Caudate nucleus (tissue), 63 donors: ENCODE measurements at places on chromosomes 16 and 17.

GRCh38 chr17:13925579-13925978 lies 143.7 kb upstream of the COX10 start:
- DNase-seq = no peak

GRCh38 chr17:32610943-32611342 lies 124.2 kb downstream of the CDK5R1 start:
- no peak for DNase-seq

- no peak for DNase-seq
These were observed 27.8 kb upstream of the SLFN13 start for GRCh38 chr17:35476283-35476820.

GRCh38 chr17:35164716-35165115 lies 17.1 kb downstream of the UNC45B start:
- no peak for DNase-seq

GRCh38 chr17:66841328-66841727 lies 6.4 kb downstream of the CACNG5 start:
- no peak for DNase-seq
